ENCODE measurements at places on chromosomes 13 and 19. TPM values are rescaled to one million over a fixed set of nuclear protein-coding genes. Genes with fewer than 3 reads are reported as not detected.

The KLK12 gene
- not detected for total RNA-seq

GRCh38 chr13:21717817-21718216 lies 46.9 kb downstream of the FGF9 start:
- no peak for DNase-seq

DNA sequence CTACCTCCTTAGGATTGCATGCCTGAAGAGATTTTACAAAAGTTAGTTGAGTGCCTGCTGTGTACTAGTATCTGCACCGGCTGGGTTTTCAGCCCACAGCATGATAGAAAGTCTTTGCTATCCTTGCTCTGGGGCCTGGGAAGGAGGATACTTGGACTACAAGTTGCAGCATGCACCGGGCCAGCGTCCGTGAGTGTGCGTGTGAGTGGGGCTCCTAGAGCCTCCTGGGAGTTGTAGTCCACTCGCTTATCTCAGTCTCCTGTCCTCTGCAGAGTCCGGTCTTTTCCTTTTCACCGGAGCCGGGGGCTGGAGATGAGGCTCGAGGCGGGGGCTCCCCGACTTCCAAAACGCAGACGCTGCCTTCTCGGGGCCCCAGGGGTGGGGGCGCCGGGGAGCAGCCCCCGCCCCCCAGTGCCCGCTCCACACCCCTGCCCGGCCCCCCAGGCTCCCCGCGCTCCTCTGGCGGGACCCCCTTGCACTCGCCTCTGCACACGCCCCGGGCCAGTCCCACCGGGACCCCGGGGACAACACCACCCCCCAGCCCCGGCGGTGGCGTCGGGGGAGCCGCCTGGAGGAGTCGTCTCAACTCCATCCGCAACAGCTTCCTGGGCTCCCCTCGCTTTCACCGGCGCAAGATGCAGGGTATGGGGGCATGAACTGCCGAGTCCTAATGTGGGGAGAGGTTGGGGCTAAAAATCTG lies 20.6 kb downstream of the BRSK1 start:
- DNase-seq = no peak

GRCh38 chr19:58084596-58085347 lies 13.3 kb downstream of the ZSCAN18 start:
- no peak for DNase-seq

DNA sequence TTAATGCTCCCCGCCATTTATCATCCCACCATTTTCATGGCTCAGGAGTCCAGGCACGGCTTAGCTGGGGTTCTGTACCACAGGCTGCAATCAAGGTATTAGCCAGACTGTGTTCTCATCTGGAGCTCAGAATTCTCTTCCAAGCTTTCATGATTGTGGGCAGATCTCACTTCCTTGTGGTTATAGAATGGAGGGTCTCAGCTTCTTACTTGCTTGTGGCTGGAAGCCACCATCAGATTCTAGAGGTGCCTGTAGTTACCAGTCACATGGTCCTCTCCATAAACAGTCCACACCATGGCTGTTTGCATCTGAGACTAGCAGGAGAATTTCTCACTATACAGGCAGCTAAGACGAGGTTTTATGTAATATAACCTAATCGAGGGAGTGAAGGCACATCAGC lies 45.1 kb upstream of the SLC46A3 start:
- no peak for DNase-seq

DNA sequence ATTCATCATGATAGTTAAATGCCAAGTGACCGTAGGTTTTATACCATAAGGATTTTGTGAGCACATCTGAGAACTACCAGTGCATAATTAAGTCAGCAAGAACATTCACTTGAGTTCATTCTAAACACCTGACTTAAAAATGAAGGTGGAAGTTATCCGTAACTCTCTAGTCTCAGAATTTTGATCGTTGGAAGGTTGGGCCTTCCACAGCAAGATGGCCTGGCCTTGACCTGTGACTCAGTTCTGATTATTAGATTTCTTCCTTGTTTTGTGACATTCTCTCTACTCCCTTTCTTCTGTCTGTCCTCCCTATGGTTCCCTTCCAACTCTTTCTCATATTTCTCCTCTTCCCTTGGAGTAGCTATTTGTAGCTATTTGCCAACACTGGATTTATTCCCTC lies 20.0 kb upstream of the WDFY2 start:
- DNase-seq = no peak

The RASGRP4 gene
- total RNA-seq = not detected

The FFAR1 gene
- not detected for total RNA-seq

- no peak for DNase-seq
Measured at GRCh38 chr13:80345771-80346510, 5.0 kb upstream of the SPRY2 start.

DNA sequence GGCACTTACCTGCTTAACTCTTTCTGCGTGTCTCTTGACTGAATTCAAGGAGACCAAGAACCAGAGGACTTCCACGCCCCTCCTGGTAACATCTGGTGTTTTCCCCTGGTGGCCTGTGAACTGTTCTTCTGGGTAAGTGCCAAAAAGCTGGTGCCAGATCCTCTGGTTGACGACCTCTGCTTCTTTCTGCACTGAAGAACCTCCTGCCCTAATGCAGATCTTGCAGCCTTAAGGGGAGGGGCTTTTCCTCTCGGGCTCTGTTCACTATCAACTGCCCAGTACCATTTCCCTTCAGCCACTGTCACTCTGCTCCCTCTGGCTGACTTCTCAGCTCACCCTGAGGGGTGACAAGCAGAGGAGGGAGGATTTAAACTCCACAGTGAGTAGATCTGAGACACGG lies 6.1 kb upstream of the ERVV-1 start:
- no peak for DNase-seq

The GNA15 gene
- total RNA-seq = 0.87 TPM

DNA sequence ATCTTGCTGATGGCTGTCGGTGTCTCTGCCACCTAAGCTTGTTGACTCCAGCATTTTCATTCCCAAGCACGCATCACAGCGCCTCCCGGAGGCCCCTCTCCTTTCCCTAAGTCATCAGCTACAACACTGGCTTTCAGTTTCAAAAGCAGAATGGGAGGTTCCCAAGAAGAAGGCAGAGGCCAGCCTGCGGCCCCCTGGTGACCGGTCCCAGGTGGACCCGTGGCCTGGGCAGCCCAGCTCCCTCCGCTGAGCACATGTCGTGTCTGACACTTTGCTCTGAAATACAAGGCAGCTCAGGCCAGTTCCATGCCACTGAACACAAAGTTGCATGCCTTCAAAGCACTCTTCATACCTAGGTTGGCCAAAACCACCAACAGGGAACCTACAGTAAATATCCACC lies 8.5 kb downstream of the MLLT1 start:
- DNase-seq = no peak

DNA sequence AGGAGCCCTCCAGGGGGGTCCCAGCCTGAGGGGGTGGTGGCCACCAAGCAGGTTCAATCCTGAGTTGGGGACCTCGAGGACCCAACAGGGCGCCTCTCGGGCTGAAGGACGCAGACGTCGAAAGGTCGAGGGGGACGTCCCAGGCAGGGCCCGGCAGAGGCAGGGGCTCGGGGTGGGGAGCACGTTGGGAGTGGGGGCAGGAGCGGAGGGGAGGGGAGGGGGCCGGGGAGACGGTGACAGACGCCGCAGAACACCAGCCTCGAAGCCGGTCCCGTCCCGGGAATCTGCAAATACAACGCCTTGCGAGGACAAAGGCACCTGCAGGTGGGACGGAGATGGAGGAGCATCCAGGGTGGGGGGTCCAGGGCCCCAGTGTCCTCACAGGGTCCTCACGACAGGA lies 4.1 kb downstream of the FGF22 start:
- no peak for DNase-seq

- DNase-seq = no peak
Measured at GRCh38 chr13:110921695-110922094, 6.8 kb upstream of the ANKRD10 start.

The F7 gene
- total RNA-seq = not detected

DNA sequence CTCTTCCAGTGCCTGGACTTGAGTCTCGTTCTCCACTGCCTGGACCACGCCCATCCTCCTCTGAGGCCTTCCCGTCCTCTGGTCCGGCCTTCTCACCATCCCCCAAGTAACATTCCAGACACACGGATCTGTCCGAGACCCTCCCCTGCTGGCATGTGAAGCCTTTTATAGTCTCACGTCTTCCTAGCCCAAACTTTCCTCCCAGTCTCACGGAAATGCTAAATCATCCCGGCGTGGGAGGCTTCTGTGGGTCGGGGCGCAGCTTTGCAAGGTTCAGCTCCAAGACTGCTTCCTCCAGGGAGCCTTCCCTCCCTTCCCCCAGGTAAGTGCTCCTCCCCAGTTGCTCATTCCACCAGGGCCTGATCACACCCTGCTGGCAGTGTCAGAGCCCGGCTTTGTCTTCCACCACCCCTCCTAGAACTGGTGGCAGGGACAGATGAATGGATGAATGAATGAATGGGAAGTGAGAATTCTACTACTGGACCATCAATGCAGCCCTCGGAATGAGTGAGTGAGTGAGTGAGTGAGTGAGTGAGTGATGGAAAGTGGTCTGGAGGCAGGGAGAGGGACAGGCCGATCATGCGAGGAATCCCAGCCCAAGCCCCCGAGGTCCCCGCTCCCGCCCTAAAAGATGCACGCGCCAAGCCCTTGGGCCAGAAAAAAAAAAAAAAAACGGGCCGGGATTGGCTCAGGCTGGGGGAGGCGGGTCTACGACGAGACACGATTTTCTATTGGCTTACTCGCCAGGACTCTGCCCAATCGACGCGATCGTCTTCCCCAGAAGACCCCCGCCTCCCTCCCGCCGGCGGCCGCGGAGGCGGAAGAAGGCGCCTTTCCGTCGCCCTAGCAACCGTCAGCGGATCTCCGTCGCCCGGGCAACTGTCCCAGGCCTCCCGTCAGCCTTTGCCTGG lies 9.3 kb downstream of the EPHX3 start:
- peak; percentile 81 for DNase-seq

- DNase-seq = no peak
Measured at GRCh38 chr13:93320942-93321341, 94.3 kb downstream of the GPC6 start.

The C19orf85 gene
- not detected for total RNA-seq

DNA sequence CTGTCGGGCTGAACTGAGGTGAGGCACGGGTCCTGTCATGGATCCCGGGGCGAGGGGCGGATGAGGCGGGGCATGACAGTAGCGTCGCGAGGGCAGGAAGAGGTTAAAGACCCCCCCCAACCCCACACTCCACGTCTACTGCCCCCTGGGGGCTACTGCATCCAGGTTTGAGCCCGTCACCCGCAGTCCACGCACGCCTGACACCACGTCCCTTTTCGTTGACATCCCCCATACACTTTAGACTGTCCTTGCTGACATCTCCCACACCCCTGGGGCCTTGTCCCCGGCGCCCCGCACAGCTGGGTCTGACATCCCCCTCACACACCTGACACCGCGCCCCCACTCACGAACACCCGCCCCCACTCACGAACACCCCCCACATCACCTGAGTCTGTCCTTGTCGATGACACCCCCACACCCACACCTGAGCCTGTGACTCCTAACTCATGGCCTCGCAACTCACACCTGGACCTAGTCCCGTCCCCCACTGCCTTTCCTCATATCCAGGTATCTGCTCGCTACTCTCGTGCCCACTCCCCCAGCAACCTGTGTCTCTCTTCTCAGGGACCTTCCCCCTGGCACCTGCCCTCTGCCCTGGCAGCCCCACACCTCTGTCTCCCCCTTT lies 416 bp downstream of the SLC25A42 start:
- DNase-seq = no peak

GRCh38 chr13:77740097-77740735 lies 42.7 kb downstream of the SLAIN1 start:
- DNase-seq = no peak

- no peak for DNase-seq
Measured at GRCh38 chr19:29497241-29497640, 28.6 kb upstream of the VSTM2B start.

- no peak for DNase-seq
Measured at GRCh38 chr13:112060282-112060830, 6.6 kb upstream of the SOX1 start.

The MYO1F gene
- total RNA-seq = 0.15 TPM

The RFX2 gene
- total RNA-seq = 7.8 TPM

The IZUMO1 gene
- 0.52 TPM for total RNA-seq

The ZNF653 gene
- 5.2 TPM for total RNA-seq

- no peak for DNase-seq
Measured at GRCh38 chr13:48579165-48579918, 46.5 kb upstream of the RCBTB2 start.

The ATP4A gene
- not detected for total RNA-seq

The RNF225 gene
- total RNA-seq = 0.26 TPM

- DNase-seq = no peak
Measured at GRCh38 chr13:70107498-70108281, at the start of gene ATXN8OS. ATXN8OS (plus strand) TSS chr13:70107826.

- DNase-seq = no peak
Measured at GRCh38 chr13:50526661-50527071, 316.8 kb downstream of the DLEU7 start.

- DNase-seq = no peak
Measured at GRCh38 chr13:106521095-106521799, 14.2 kb downstream of the EFNB2 start.

The ZNF296 gene
- 0.27 TPM for total RNA-seq

The GPR108 gene
- 60.0 TPM for total RNA-seq

DNA sequence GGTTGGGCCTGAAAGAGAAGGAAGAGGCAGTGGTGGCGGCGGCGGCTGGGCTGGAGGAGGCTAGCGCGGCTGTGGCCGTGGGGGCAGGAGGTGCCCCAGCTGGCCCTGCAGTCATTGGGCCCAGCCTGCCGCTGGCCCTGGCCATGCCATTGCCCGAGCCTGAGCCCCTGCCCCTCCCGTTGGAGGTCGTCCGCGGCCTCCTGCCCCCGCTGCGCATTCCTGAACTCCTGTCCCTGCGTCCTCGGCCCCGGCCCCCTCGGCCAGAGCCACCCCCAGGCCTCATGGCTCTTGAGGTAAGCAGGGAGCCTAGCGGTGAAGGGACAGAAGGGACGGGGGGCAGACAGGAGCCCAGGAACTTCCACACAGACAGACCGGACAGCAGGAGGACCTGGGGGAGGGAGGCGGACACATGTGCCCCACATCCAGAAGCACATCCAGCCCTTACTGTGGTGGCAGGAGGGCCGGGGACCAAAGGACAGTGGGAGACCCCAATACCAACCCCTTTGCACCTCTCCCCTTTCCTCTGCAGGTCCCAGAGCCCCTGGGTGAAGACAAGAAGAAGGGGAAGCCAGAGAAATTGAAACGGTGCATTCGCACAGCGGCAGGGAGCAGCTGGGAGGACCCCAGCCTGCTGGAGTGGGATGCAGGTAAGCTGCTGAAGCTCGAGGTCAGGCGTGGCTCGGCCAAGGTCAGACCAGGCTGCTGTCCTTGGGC lies 5.0 kb downstream of the RBM42 start:
- no peak for DNase-seq
